Astrocyte (in vitro differentiated cells and primary cell): ENCODE measurements at places on chromosomes 4 and X. TPM values are rescaled to one million over a fixed set of nuclear protein-coding genes. Genes with fewer than 3 reads are reported as not detected.
A peak's percentile ranks its signal among the peaks of the same experiment; 100 is the strongest.

GRCh38 chr4:81611221-81611620, 139.5 kb upstream of the RASGEF1B start:
- no peak for DNase-seq

DNA sequence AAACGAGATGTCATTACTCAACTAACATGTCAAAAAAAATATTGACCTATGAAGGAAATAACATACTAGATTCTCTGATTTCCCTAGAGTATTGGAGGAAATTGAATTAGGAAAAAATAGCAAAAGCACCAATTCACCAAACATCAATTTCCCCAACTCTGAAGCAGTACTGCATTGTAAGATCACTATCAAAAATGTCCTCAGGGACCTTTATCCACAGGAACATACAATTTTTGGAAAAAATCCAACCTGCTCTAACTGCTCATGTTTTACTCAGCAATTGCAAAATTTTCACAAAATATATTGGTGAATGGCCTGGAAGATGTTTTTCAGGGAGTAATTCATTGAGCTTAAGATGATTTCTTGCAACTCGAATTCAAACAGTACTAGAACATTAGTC, 239.0 kb upstream of the GIMD1 start:
- DNase-seq, result no peak

DNA sequence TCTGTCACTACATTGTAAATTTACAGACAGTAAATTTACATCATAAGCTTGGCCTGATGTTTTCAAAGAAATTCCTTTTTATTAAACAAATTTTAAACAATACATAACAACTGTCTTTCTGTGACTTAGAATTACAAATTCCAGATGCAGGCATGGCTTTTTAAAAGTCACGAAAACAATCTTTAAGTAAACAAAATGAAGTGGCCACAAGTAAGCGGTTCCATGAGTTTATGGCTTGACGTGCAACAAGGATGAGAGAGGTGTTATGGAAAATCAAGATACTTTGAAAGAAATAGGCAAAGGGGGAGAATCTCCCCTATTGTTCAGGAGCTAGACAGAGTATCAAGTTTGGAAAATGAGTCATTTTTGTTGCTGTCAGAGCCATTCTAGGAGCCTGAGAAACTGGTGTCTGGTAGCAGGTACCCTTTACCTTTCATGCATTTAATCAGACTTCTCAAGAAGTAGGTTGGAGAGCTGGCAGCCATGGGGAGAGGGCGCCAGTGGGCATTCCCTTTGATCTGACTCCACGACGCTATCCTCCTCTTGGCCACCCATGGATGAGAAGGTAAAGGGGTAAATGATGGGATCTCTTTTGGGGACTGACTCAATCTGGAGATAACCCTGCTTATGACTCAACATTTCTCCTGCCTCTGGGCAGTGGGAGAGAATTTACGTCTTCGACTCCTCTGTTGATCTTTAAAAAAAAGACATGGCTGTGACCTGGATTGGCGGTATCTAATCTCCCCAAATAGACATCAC, 217.2 kb downstream of the SPRY1 start:
- DNase-seq, result no peak

GRCh38 chr4:100913685-100914084, 395.9 kb upstream of the EMCN start:
- no peak for DNase-seq

DNA sequence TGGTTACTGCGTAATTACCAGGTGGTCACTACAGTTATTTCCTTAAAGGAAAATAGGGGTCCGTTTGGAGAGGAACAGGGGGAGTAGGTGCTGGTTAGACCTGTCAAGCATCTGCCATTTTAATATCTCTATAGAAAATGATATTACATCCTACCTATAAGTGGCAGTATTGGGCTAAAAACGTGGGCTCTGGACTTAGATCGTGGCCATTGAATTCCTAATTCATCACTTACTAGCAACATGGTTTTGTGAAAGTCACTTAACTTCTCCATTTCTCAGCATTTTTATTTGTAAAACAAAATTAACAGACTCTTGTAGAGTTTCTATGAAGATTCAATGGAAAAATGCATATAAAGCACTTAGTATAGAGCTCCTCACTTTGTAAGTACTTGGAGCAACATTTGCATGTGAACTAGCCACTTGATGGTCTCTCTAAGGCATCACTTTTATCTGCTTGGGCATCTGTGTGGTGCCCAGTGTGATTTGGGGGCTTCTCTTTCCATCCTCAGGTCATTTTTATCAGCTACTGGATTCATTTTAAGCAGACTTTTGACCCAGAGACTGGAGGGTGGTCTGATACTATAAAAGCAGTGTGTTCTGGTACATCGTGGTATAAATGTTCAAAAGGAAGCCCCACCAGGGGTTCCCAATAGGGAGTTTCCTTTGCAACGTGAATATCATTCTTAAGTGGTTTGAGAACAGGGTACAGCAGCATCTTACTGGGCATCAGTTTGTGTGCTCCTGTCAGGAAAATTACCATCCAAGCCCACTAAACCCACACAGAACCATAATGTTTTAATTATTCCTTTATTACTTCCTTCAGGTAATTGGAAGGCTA, 42.7 kb upstream of the RASSF6 start:
- DNase-seq, result peak; percentile 50

DNA sequence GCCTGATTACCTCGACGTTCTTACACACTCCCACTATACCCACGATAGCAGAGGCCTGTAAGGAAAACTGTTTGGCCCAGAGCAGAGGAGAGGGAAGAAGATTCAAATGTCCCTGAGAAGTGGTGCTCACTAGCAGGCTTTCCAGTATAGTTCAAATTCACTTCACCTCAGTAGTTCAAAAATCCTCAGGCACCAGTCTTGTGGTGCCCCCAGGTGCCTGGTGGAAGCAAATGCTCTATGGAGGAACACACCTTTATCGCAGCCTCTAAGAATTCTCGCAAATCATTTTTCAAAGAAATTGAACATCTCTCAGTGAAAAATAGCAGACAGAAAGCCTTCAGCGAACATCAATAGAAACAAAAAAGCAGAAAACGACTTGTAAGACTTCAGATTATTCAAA, 12.2 kb upstream of the MTMR1 start:
- DNase-seq, result no peak

DNA sequence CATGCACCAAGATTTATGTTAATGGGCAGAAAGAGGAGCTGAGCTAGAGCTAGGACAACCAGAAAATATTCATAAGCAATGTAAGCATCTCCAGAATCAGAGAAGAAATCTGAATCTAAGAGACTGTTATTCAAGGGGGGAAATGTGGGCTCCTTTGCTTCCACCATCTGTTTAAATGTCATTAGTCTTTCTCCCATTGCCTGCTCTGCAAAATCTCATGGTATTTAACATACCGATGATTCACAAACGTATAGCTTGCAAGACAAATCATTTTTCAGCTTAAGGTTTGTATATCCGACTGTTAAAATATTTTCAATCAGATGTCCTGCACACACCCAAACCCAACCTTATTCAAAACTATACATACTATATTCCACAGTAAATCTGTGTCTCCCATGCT, 133.4 kb upstream of the TACR3 start:
- no peak for DNase-seq

DNA sequence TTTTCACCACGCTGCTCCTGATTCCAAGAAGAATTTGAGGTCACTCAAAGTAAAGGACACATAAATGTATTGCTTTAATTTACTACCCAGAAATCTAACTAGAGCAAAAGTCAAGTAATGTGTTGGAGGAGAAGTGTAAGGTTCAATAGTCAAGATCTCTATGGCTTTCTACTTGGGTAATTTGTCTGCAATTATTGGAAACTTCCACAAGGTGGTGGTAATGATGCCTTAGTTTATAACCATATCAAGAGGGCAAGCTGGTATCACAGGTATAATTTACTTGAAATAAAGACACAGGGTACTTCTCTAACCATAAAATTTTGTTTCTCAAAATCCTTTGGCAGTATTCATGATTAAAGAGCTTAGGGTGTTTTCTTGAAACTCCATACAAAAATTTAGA, 10.2 kb upstream of the GRIA3 start:
- no peak for DNase-seq

DNA sequence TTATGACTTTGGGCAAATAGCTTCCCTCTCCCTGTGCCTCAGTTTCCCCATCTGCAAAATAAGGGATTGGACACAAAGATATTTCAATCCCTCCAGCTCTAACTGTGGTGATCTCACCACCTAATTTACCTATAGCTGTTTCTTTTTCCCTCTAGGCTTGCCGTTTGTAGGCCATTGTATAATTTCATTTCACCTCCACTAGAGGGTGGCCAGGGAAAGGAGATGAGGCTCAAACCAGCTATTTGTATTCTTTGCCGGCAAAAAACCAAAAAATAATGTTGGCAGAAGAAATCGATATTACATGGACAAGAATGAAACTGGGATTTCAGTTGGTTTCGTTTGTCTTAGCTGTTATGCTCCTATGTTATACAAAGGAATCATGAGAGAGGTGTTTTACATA, 36.1 kb upstream of the DOCK11 start:
- DNase-seq, result peak; percentile 8

GRCh38 chrX:108464604-108465003, 25.0 kb downstream of the COL4A5 start:
- DNase-seq, result peak; percentile 72

GRCh38 chrX:23662853-23663252, 4.4 kb upstream of the PRDX4 start:
- peak; percentile 60 for DNase-seq

DNA sequence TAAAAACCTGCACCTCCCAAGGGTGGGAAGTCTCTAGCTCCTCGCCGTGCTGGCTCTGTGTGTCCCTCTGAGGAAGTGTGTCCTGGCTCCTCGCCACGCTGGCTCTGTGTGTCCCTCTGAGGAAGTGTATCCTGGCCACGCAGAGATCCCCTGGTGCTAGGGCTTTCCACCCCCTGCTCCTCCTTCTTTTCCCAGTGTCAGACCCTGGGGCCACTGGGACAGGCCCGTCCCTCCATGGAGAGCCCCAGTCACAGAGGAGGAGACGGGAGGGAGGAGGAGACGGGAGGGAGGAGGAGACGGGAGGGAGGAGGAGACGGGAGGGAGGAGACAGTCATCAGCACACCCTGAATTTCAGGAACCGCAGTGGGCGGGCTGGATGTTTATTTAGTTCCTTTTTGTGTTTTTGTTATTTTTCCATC, 53.8 kb upstream of the HGFAC start:
- peak; percentile 30 for DNase-seq

DNA sequence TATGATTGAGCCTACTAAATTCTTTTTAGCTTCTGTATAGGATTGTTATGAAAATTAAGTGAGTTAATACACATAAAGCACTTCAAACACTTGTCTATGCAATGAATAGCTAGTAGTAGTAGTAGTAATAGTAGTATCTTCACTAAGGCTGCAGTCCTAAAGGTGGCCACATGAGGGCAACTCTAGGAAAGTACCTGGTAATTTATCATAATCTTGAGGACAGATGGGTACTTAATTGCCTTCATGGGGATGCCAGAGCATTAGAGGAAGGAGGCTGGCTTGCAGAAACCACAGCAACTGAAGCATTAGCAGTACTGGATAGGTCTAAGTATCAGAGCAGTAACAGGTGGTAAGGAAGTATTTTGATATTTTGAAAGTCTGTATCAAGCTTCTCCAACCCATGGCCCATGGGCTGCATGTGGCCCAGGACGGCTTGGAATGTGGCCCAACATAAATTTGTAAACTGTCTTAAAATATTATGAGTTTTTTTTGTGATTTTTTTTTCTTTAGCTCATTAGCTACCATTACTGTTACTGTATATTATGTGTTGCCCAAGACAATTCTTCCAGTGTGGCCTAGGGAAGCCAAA, 17.3 kb downstream of the NIPAL1 start:
- DNase-seq, result no peak

DNA sequence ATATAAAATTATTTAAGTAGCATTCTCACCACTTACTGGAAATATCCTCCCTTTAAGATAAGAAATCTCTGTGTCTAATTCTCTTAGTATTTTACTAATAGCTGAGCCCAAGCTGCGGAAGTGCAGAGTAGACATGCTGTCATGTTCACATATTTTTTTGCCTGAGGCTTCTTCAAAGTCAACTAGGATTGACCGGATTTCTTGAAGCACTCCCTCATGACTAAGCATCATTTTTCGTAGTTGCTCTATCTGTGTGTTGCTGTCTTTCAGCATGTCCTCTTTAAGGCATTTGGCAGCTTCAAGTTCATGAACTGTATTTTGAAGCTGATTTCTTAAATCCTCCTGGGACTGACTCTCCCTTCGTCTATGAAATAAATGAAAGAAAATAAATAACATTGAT, 36.9 kb downstream of the CCDC158 start:
- no peak for DNase-seq

DNA sequence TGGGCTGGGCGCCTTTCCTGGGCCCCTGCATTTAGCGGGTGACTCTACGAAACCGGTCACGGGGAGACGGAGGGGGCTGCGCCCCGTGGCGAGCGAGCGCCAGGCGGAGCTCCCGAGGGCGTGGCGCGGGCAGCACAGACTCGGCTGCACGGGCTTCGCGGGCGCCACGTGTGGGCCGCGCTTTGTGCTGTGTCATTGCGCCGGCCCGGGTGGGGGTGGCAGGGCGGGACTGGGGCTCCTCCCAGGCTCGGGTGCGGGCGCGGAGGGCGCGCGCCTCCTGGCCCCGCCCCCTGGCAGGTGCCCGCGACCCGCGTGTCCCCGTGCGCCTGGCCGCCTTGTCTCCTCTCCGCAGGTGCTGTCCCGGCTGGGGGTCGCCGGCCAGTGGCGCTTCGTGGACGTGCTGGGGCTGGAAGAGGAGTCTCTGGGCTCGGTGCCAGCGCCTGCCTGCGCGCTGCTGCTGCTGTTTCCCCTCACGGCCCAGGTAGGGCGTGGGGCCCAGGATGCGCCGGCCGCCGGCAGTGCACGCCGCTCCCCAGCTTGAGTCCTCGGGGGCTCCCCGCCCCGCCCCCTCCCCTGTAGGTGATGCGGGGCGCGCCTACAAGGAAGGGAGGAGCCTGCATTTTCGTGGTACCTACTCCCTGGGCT, 651 bp downstream of the UCHL1 start:
- peak; percentile 30 for DNase-seq

DNA sequence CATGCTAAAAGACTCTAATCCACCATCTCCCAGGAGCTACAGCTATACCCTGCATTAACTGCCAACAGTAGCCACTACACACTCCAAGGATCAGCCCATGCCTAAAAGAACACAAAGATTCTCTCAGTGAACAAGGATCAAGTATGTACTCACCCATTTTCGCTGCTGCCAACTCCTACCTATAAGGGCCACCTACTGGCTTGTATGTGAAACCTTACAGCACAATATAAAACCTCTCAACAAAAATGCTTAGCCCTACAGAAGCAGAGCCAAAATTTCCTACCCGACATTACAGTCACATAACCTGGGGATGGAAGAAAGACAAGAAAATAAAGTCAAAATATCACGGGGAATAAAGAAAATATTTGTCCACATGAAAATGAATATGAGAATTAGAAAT, 562.8 kb upstream of the POU3F4 start:
- no peak for DNase-seq

DNA sequence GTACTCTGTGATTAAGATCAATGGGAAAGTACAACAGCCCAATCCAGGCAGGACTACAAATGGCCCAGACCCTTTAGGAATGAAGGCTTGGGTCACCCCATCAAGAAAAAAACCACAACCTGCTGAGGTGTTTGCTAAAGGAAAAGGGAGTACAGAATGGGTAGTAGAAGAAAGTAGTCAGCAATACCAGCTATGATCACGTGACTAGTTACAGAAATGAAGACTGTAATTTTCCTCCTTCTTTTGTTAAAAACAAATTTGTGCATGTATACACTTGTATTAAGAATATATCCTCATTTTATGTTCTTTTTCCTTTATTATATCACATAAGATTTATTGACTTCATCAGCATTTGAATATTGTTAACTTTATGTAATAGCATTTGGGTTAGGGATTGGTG, 160.1 kb upstream of the TBX22 start:
- DNase-seq, result no peak

Gene PTTG2
- not detected in 2 replicates for total RNA-seq

Gene TLR2
- total RNA-seq, result 0.79 and 1.2 TPM in 2 replicates

Gene XAGE5
- total RNA-seq, result not detected in 2 replicates

Gene LIMCH1
- total RNA-seq, result 3.2 and 7.1 TPM in 2 replicates

Gene FGFR3
- total RNA-seq, result 3.6 and 3.9 TPM in 2 replicates

Gene SOD3
- total RNA-seq, result 8.6 and 12.0 TPM in 2 replicates
